GM19239 (cell line): ENCODE measurements at places on chromosomes 2 and 18.
A peak's percentile ranks its signal among the peaks of the same experiment; 100 is the strongest.

DNA sequence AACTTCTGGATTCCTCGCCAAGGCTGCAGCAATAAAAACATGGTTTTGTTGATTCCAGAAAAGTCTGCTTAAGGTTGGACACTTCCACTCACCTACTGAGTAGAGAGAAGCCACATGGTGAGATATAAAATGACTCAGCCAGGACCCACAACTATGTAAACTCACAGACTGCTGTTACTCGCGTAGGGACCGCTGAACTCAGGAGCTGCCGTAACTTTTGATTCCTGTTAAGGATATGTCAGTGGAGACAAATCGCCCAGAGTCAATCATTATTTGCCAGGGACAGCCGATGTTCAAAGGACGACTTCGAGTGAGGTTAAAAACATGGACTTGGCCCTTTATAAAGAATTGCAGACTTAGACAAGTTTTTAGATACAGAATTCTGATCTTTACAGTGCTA, 25.6 kb downstream of the CYB5A start:
- DNase-seq = no peak

DNA sequence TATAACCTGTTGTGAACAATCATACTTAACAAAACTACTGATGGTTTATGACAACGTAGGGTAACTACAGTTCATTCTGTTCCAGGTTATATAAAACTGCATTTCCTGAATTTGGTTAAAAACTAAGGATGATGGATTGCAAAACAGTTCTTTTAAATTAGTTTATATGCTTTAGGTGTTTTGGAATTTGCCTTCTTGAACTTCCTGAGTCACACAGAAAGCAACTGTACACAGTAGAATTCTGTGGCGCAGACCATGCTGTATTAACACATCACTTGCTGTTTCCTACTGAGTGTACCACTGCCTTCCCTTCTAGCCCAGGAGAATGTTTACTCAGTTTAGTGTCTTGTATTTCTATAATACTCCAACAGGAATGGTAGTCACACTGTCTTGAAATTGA, 19.4 kb downstream of the ITGB1BP1 start:
- DNase-seq = no peak

DNA sequence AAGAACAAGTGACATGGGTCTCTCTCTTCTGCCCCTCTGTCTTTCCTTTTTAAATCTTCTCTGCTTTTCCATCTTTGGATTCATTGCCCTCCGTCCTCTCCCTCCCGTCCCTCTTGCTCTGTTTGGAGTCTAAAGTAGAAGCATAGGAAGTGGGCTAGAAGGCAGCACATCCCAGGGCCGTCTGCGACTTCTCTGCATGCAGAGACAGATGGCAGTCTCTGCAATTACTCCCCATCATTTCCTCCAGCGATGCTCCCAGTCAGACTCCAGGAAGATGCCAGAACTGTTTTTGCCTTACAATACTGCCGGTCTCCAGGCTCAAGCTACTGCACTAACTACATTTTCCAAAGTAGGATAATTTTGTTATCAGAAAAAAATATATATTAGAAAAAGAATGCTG, 35.2 kb upstream of the LPIN2 start:
- DNase-seq = no peak

GRCh38 chr2:200616656-200617055, 30.8 kb downstream of the AOX1 start:
- no peak for DNase-seq

DNA sequence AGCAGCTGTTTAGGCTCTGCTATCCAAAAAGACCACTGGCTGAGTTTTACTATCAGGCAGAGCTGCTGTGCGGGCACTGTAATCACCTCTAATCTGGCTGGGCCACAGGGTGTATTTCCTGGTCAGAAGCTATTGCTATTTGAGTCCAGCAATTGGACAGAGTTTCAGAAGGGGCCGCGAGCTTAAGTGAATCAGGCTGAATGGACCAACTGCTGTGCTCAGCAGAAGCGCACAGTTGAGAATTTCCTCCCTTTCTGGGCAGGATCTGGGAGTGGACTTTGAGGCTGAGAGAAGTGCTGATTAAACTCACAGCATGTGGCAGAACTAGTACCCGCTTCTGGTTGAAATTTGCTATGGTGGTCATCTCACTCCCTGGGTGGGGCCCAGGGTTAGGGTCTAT, 251.8 kb downstream of the INSIG2 start:
- no peak for DNase-seq

GRCh38 chr2:155250800-155251199, 552.3 kb downstream of the KCNJ3 start:
- no peak for DNase-seq

- DNase-seq = no peak
Observed at GRCh38 chr2:165239230-165239629, at the start of gene SCN2A. TSS of gene SCN2A (plus strand) at chr2:165239414. CDS start at chr2:165295824, 56,410 bp downstream.

DNA sequence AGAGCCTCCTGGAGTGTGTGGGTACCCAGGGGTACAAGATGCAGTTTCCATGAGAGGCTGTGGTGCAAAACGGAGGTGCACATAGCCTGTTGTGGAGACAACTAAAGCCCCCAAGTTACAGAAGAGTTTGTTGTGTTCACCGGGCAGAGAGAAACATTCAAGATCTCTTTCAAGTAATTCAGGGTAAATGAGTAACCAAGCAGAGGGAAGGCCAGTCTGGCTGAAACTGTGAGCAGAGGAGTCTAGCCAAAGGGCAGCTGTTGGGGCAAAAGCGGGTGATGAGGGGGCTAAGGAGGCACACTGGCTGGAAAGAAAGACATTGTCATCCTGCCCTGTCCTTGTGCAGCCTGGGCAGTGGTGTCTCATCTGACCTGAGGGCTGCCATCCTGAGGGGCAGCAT, 52.0 kb downstream of the CXCR4 start:
- peak; percentile 31 for DNase-seq

DNA sequence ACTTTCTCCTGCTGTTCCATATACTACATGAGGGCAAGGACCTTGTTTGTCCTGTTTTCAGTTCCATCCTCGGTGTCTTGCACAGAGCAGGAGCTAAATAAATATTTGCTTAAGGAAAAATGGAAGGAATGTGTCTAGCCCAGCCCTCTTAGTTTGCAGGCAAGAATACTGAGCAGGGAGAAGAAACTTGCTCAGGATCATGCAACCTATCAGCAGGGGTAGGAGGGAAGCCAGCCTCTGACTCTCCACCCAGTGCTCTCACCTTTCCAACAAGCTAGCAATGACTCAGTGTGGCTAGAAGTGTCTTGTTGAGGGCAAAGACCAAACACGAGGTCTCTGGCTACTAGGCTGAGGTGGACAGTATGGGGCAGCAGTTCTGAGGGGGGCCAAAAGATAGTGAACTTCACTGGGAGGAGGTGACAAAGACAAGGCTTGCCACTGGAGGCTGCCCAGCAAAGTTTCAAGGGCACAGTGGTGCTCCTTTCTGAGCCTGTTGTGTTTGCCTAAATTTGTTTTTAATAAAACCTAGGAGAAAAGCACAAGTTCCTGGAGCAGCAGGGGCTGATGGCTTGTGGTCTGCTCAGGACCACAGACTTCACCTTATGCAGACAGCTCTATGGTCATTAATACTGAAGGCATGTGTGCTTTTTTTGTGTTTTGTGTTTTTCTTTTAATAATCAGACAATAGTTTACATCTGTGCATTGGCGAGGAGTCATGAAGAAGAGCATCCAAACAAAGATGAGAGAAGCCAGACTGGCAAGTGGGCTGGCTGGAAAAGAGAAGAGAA, 49.1 kb upstream of the CTAGE1 start:
- no peak for DNase-seq

- DNase-seq = no peak
Observed at GRCh38 chr2:43230951-43231827, 4.8 kb upstream of the ZFP36L2 start.

DNA sequence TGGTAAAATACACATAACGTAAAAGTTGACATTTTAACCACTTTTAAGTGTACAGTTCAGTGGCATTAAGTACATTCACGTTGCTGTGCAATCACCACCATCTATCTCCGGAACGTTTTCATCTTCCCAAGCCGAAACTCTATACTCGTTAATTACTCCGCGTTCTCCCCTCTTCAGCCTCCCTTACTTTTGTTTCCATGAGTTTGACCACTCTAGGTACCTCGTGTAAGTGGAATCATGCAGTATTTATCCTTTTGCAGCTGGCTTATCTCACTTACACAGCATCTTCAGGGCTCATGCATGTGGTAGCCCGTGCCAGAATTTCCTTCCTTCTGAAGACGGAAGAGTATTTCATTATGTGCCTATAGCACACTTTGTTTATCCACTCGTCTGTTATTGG, 225.2 kb downstream of the SLC4A3 start:
- DNase-seq = no peak

DNA sequence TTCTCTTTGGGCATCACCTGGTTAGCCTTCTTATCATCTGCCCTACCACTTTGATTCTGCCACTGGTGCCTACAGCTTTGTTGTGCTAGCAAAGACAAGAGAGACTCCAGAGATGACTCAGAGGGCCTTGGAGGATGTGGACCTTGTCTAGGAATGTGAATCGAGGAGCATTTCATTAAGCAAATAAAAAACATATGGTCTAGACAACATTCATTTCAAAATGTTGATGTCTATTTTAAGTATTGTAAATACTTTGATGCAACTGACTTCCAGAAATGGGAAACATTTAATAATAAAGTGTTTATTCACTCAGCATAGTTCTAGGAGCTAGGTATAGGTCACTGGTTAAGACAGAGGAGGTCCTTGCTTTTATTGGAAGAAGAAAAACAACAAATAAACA, 195.5 kb downstream of the CDCA7 start:
- DNase-seq = no peak

DNA sequence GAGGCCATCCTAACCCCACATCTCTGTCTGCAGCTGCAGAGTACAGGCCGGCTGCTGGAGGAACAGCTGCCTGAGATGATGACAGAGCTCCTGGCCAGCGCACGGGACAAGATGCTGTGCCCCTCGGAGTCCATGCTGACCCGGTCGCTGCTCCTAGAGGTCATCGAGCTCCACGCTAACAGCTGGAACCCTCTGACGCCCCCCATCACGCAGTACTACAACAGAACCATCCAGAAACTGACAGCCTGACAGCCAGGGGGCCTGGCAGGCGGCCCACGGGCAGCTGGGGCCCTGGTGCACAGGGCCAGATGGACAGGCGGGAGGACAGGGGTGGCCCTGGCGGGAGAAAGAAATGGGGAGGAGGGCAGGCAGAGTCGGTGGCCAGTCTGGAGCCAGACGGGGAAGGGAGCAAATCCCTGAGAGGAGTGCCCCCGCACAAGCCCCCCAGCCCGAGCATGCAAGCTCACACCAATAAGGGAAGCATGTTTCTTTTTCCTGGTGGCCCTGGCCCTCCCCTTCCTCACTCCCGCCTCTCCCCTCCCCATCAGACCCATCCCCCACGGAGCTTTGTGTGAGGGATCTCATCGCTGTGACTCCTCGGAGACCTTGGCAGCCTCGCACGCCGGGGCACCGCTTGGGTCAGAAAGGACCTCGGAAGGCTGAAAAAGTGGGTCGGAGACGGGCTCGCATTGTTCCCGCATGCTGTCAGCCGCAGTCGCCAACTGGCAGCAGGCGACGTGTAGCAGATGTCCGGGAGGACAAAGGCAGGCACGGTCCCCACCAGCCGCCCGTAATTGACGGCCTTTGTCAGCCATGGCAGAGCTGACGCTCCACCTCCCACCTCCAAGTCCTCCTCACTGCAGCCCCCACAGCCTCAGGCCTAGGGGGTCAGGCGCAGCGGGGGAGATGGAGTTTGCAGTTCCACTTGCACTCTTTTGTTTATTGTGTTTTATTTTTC, 91.2 kb downstream of the SMAD7 start:
- no peak for DNase-seq

DNA sequence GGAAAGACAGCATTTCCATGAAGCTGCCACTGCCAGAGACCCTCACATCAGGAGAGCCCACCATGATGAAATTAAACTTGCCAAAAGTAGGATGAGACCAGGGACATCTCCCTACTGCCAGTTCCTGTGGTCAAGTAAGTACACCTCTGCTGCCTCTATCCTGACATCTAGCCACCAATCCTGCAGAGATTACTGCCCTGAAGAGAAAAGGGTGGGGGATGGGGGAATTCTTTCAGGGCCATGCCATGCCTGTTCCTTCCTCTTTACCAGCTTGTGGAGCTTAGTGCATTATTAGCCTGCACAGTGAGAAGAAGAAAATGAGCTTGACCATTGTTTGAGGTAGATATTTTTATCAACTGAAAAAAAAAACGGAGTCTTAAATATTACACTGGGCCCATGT, 397.2 kb upstream of the CDH2 start:
- no peak for DNase-seq

DNA sequence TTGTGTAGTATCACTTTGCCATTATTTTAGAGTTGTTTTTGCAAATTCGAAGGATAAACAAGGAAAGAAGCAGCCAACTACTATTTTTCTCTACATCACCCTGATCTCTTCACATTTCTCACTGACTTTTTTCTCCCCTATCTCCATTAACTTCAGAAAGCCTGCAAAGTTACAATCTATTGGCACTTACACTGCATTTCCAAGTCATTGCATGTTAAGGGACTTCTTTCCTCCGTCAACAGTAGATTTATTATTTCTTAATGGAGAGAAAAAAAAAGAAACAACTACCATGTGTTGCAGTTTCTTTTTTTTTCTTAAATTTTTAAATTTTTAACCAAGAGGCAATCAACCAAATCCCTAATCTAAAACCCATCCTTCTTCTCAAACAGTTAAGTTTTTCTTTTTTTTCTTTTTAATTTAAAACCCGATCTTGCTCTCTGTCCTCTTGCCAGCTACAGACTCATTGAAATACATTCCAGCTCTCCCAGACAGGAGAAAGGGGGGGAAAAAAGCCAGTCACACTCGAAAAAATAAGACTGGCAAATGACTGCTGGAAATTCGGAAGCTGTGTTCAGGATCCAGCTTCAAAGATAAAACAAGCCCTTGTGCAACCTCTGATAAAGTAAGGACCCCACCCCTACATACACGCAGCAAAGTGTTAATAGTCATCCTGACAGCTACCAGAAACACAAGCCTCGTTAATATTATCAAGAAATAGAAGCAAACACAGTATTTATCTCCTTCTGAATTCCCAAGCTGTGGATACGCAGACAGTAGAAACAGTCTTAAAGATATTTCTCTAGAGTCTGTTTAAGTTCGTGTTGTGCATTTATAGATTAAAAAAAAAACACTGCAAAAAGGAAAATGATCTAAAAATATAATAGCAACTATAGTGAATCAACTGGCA, 1.3 kb downstream of the LRRTM4 start:
- DNase-seq = no peak

- no peak for DNase-seq
Observed at GRCh38 chr2:161170958-161171932, 11.0 kb downstream of the TANK start.

GRCh38 chr2:144518748-144519596, 947 bp downstream of the ZEB2 start:
- no peak for DNase-seq

- no peak for DNase-seq
Observed at GRCh38 chr2:207333599-207334300, 168.0 kb upstream of the KLF7 start.

GRCh38 chr2:12221584-12221983, 475.2 kb downstream of the LPIN1 start:
- no peak for DNase-seq

DNA sequence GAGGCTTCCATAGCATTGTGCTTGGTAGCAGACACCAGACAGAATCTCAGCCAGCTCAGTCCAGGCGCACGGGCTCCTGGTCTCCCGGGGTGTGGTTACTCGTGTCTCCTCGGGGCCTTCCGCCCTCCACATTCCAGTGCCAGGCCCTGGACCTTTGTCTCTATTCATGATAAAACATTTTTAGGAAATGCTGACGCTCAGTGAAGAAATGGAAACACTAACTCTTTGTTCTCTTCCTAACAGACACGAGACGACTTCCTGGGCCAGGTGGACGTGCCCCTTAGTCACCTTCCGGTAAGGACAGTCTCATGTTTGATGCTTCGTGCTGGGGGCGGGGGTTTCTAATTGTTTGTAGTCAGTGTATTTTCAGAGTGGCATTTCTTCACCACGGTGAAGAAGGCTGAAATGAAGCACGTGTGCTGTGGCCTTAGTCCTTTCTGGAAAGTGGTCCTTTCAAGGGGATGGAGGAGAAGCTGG, 271.8 kb downstream of the NEDD4L start:
- no peak for DNase-seq
